ENCODE measurements at places on chromosomes 13 and 19. TPM values are rescaled to one million over a fixed set of nuclear protein-coding genes. Genes with fewer than 3 reads are reported as not detected.

DNA sequence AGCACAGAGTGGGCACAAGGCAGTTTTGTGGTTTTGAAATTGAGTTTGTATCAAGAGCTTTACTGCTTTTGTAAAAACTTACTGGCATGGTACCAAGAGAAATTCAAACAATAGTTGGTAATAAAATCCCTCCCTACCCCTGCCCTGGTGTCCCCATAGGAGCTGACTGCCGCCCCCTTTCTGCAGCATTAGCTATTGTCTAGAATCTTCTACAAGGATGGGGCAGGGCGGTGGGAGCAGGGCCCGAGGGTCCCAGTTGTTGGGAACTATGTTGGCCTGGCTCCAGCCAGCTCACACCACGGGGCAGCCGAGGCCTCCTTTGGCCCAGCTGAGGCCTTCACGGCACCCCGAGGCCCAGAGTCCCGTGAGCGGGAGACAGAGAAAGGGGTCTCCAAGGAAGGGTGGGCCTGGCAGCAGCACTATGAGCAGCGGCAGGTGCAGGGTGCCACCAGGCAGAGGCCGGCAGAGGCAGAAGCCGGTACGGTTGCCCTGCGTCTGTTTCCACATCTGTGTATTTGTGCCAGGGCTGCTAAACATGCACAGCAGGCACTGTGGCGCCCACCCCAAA, 57.9 kb downstream of the KDM4B start:
- peak; percentile 57 for DNase-seq

DNA sequence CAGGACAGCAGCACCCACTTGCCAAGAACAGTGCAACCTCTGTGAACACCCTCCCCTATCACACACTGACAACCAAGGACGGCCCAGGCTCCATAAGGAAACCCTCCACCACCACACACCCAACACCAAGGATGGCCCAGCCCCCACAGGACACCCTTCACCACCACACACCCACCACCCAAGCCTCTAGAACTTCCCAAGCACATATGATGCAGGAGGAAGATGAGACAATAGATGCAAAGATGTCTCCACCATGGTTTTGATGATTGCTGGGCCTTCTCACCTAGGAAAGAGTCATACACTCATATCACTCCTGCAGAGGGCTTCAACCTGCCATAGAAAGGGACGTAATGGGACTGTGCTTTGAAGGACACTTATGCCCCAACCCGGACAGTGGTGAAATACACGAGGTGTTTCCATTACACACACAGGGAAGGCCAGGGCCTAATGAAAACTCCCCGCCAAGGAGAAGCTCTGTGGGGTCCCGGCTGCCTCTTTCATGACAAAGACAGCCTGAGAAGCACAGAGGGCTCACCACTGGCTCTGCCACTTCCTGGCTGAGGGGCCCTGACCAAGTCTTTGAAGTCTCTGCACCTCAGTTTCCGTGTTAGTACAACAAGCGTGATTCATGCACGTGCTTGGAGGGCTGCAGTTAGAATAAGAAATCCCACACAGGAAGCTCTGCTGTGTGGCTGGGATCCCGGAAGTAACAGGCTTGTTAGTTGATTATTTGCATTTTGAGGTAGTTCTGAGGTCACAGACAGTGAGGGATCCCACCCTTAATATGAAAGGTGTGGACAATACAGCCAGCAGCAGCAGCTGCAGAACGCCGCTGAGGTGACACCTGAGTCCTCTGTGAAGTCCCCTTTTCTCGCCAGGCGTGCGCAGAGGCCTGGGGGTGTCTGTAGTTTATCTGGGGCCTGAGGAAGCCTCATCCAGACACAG, 61.9 kb upstream of the ATP12A start:
- DNase-seq, result peak; percentile 25

- peak; percentile 77 for DNase-seq
These were observed 7.9 kb upstream of the LINGO3 start for GRCh38 chr19:2315818-2316353.

GRCh38 chr19:7917267-7918061, 2.7 kb upstream of the SNAPC2 start:
- peak; percentile 66 for DNase-seq

GRCh38 chr19:5048091-5048726, 79.3 kb downstream of the KDM4B start:
- DNase-seq, result peak; percentile 68

DNA sequence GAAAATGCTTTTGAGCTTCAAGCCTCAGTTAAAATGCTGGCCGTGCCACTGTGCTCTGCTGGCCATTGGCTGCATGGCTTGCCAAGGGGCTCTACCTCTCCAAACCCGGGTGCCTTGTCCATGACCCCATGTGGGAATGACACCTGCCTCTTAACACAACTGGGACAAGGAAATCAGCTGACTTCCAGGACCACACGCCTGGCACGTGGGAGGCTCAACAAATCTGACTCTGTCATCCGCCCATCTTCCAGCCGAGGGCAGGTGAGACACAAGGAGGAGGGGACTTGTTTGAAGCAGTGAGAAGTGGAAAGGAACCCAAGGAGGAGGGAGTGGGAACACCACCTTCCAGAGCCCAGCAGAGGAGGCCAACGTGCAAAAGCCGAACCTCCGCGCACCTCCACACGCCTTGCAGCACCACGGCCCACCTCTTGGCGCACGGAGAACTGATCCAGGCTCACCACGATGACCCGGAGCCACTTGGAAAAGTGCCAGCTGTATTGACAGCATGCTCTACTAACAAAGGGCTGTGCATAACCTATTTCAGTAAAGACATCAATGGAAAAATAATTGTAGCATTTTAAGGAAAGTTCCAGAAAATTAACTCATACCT, 38.3 kb downstream of the COL4A1 start:
- DNase-seq, result no peak

GRCh38 chr19:50983625-50984292, at the start of gene KLK7:
TSS of gene KLK7 (minus strand) at chr19:50983917. CDS start at chr19:50982399, 1,518 bp downstream.
- no peak for DNase-seq

GRCh38 chr13:38223089-38223488, 126.6 kb upstream of the UFM1 start:
- peak; percentile 3 for DNase-seq

DNA sequence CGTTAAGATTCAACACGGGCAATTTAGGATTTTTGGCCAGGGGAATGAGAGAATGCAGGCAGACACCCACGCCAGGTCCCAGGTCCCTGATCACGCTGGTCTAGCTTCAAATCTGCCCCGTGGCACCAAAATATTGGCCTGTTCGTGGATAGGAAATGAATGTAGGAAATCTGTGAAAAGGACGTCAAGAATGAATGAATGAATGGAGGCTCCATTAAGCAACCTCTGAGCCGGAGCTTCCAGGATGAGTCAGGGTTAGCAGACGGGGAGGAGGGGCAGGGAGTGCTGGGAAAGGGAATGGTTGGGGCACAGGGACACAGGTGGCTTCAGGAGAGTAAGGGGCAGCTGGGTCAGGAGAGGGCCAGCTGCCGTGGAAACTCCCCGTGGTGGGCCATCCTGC, 4.2 kb downstream of the SULT2B1 start:
- peak; percentile 76 for DNase-seq

GRCh38 chr13:44795176-44795575, 194.1 kb downstream of the NUFIP1 start:
- no peak for DNase-seq

GRCh38 chr13:37953696-37954095, 84.1 kb upstream of the TRPC4 start:
- DNase-seq, result no peak

GRCh38 chr13:104586051-104586746, 1520.0 kb upstream of the SLC10A2 start:
- DNase-seq, result no peak

DNA sequence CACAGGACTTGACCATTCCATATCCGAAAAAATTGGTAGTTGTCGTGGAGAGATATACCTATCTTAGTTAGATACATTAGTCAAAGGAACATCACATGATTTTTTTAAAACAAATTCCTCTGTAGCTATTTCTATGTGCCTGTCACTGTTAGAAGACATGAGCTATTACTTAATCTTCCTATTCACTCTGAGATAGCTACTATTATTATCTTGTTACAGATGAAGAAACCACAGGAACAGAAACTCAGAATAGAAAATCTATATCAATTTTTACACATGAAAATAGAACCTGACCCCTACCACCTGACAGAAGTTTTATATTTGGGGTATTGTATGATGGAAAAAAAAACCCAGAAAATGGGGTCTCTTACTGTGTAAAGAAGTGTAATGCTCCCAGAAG, 68.9 kb upstream of the TDRD3 start:
- DNase-seq, result no peak

DNA sequence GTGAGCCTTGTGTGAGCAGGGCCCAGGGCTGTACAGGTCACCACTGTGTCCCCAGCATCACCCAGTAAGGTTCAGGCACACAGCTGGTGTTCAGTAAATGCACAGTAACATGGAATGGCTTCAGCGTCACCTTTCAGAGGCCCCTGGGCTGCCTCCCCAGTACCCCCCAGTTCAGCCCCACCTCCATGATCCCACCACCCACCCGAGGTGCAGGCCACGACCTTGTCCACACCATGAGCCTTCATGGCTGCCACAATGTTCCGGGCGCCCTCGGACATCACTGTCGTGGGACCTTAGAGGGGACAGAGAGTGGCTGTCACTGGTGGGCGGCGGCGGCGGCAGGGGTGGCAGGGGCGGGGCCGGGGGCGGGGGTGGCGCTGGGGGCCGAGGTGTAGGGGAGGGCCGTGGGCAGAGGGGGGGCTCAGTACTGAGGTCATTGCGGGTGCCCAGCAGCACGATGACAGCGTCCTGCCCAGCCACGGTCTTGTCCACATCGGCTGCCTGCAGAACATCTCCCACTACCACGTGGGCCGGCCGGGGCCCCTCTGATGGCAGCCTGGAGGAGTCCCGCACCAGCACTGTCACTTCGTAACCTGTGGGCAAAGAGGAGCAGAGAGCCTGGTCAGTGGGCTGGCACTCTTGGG, 7.5 kb downstream of the BLVRB start:
- no peak for DNase-seq

DNA sequence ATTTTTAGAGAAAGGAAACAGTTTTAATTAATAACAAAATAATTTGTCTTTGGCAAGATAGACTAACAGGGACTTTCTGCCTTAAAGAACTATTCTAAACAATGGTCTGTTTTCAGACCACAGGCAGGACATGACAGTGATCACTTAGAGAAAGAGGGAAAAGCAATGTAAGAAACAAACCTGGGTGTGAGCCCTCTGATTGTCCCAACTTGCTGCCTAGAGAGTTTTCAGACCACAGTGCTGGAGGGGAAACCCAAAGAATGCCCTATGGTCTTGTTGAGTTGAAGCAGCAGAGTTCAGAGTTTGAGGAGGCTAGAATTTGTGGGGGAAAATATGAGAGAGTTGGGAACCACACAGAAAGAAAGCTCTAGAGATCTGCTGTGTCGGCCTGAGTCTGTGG, 38.1 kb downstream of the DGKH start:
- no peak for DNase-seq

DNA sequence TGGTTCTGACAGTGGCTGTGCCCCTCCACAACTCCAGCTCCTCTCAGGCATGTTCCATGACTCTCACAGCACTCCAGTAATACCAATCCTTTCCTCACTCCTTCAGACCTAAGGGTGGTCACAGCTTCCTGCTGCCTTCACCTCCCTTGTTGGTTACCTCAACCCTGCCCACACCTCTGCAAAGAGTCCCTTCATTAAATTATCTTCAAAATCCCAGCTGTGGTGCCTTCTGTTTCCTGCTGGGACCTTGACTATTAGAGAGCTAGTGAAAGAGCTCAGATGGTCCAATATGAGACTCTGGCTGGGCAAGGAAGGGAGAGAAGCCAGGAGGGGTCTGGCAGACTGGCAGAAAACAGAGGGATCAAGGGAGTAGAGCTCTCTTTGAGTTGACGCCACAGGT, 26.1 kb downstream of the DEDD2 start:
- DNase-seq, result no peak

DNA sequence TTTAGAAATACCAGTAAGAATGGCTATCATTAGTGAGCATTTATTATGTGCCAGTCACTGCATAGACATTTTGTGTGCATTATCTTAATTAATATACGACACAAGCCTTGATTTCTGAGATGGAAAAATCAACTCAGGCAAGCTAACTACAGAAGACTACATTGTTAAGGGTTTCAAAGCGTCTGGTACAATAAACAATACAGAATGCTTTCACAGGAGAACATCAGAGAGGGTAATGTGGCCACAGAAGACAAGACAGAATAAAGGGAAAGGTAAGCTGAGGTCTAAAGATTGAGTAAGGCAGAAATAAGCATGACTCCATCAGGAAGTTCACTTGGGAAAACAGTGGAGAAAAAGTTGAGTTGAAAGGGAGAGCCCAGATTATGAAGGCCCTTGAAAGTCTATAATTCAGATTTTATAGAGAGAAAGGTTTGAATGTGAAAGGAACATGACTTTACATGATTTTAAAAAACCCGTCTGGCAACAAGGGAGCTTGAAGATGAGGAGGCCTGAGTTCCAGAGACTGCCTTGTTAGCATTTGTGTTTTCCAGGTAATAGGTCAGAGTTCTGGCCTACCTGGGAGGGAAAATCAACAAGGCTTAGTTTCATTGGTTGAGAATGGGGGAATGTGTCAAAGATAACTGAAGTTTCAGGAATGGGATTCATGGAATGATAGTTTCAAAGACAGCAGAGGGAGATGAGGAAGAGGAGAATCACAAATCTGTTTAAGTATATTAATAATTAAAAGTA, 1.8 kb upstream of the MBNL2 start:
- no peak for DNase-seq

- DNase-seq, result no peak
These were observed 20.3 kb downstream of the COMP start for GRCh38 chr19:18770663-18771327.

GRCh38 chr13:40377783-40378182, 288.7 kb downstream of the FOXO1 start:
- DNase-seq, result no peak

DNA sequence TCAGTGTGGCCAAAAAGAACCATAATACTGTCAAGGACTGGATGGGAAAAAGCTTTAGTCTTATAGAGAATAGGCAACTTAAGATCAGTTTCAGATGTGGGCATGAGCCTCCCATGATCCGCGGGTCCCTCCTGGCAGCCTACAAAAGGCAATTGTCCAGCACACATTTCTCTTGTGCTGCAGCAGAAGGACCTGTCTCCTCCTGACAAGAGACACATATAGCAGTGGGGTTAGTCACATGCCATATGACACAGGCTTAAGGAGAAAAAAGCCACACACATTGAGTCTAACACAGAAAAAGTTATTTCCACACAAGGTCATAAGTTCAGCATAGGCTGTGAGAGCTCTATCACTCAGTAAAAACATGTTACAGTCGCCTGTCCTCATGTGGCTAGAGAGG, 1378.7 kb upstream of the PRR20A start:
- no peak for DNase-seq

DNA sequence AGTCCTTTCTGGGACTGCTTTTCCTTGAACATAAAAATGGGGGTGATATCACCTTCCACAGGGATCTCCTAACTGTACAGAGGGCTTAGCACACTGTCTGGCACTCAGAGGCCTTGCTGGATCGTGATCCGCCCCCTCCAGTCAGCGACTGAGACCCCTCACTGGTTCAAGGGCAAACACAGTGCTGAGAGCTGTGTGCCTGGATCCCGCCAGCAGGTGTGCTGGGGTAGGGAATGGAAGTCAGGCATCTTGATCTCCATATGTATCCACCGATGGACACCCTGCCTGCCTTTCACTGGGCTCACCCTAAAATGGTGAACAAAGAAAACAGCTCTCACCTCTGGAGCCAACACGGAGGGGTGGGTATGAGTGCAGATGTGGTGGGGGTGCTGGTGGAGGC, 64.3 kb downstream of the IRS2 start:
- no peak for DNase-seq

Gene PCDH20
- not detected for total RNA-seq

Gene OR4F17
- total RNA-seq, result not detected

Gene TLE2
- 17.5 TPM for total RNA-seq

Gene RNF225
- total RNA-seq, result not detected

Gene RYR1
- not detected for total RNA-seq

Gene ARGLU1
- total RNA-seq, result 24.4 TPM

Gene HMG20B
- total RNA-seq, result 60.5 TPM

Gene OR1M1
- total RNA-seq, result not detected

Gene CGB8
- total RNA-seq, result not detected

Gene DMKN
- not detected for total RNA-seq

All from lung microvascular endothelial cell (primary cell).